NCI-H2029 (cell line): ENCODE measurements at places on chromosomes 5 and 9.

DNA sequence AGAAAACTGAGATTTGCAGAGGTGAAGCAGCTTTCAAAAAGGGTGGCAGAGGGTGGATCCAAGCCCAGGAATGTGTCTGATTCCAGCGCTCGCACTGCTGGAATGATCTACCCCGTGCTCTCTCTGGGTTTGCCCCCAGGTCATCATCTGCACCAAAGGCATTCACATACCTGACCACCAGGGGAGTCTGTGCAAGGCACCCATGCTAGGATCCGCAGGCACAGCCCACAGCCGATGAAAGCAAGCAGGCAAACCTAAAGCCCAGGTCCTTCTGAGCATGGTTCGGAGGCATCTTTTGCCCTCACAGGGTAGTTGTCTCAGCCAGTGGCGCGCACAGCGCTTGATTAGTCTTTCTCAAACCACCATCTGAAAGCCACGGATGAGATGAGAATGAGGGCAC is 56.6 kb downstream of the TEK start:
- DNase-seq = no peak

- DNase-seq = no peak
These were observed 4.3 kb upstream of the TIFAB start for GRCh38 chr5:135456238-135457099.

DNA sequence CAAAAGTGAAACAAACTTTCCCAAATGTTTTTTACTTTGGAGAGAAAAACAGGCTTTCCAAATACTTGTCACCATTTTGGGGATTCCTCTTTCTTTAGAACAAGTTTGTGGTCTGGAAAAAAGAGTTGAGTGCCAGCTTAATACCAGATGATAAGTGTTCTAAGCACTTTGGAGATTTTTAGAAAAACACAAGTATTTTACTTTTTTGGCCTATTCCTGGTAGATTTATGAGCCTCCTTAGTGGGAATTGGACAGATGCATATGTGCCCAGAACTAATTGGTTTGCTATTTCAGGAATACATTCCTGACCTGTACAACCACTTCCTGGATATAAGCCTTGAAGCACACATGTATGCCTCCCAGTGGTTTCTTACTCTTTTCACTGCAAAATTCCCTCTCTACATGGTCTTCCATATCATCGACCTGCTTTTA is 40.5 kb downstream of the GPR21 start:
- DNase-seq = no peak

DNA sequence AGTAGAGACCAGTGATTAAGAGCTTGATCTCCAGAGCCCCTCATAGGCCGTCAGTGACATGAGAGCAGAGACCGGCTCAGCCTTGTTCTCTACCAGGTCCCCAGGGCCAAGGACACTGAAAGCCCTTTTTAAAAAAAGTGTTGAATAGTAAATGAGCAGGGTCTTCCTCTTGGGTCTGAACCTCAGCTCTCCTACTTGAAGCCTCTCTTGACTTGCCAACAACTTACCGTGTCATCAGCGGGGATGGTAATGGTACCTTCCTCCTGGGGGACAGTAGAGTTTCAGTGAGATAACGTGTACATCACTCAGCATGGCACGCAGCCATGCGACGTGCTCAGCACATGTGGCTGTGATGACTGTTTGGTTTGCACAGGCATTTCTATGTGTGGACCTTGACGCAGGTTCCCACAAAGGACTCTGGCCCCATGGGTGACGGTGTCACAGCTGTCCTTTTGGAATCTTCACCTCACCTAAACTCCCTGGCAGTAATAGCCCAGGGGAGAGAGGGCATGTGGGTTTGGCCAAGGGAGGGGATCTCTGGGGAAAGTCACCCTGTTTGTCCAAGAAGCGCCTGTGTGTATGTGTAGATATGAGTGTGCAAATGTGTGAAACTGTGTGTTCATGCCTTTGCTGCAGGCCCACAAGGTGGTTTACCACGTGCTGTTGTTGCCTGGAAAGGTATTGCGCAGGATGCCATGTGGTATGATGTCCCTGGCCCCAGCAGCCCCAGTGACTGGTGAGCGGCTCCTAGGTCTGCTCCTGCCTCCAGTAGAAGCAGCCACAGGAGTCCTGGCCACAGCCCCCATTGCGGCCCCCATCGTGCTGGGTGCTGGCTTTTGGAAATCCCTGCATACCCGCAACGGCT is 18.7 kb downstream of the ERGIC1 start:
- DNase-seq = no peak

DNA sequence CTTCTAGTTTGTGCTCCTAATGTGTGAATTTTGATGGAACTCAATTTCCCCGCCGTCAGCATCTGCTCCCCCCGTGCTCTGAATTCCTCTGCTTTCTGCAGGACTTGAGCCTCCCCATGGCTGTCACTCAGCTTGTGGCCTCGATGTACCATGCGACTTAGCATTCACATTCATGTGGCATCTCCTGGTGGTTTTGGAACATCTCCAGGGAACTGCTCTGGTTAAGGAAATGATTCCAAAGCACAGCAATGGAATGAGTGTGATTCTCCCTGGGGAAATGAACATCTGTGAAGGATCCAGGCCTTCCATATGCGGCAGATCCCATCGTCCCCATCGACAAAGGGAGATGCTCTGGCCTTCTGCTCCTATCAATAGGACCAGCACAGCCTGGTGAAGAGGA is 119.0 kb downstream of the ENTREP1 start:
- no peak for DNase-seq

- DNase-seq = no peak
These were observed 78.5 kb downstream of the SH3TC2 start for GRCh38 chr5:148984345-148984744.

DNA sequence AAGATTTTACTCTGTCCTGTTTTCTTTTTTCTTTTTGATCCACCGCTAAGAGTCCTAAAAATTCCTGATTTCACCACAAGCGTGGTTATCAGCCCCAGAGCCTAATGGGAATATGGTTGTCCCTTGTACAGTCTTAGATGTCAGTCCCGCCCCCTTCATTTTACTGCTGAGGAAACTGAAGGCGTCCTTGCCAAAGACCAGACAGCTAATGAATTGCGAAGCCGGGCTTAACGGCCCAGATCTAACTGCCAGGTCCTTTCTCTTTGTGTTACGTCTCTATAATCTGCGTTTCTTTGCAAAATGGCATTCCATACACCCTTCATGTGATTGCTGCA is 497 bp downstream of the NSA2 start:
- DNase-seq = no peak

DNA sequence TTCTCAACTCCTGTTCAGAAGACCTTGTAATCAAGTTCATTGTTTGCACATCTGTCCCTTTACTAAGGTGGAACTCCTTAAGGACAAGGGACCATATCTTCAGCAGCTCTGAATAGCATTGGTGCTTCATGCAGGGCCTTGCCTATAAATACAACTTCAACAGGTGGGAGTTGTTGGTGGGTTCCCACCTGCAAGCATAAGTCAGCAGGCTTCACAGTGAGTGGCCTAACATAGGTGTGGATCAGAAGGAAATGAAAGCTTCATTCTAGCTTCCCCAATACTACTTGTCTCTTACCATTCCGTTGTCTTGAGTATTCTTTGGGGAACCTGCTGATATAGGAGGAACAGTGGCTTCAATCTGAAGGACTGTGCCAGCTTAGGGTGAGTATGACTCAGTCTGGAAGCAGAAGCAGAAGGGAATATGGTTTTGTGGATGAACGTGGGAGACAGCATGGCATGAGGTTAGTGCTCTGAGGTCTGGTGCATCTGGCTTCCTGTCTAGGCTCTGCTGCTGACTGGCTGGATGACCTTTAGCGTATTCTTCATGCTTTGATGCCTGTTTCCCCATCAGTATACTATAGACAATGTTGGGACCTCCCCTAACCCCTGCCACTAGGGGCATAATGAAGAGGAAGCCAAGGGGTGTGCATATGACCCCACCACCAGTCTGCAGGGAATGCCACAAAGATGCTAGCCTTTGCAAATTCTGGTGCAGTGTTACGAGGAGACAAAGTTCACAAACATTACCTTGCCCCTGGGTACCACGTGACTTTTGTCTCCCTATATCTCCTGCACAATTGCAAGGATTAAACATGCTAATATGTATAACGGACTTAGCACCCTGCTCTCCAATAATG is 192.3 kb downstream of the PALM2AKAP2 start:
- no peak for DNase-seq
